Ammon's horn (tissue), 1 donor: ENCODE measurements at places on chromosomes 16 and 17.

DNA sequence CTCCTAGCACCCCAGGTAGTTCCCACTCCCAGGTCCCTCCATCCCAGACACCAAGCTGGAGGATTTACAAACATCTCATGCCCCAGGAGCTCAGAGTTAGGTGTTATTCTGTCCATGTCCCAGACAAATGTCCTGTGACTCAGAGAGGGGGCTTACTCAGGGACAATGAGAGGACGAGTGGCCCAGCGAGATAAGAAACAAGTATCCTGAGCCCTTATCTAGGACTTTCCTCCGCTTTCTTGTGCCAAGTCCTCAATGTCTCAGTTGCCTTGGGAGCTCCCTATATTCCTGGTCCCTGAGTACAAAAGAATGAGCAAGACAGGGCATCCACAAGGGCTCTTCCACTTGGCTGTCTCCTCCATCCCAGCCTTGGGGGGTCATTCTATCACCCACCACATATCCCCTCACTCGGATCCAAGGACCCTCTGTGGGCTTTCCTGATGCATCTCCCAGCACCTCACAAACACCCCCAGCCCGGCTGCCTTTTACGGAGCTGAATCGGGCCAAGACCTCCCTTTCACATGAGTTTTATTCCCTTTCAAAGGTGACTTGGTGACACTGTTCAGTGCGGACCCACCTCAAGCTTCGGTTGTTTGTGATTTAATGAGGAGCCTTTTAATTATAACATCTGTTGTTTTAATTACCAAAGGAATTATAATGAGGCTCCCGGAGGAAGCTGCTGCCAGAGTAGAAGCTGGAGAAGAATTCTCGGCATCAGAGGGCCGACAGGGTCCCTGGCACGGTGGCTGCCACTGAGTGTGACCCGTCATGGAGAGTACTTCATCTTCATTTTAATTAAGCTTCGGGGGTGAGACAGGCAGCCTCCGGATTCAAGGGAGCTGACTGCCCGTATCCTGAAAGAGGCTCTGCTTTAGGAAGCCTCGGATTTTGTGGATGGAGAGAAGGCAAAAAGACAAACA is 121.5 kb downstream of the WSCD1 start:
- DNase-seq, result no peak

DNA sequence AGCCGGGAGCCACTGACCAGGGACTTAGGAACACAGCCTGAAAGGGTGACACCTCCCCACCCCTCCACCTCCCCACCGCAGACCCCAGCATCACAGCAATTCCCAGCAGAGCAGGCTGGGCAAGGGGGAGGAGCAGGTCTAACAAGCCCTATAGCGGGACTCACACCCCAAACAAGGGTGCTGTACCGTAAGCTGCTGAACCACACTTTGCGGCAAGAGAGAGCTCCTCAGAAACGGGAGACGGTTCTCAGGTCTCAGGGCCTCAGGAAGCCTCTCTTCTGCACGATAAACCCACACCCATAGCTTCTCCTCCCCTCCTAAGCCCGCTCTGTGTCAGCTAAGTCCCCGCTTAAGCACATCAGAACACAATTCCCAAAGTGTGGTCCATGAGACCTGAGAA is 11.7 kb upstream of the COTL1 start:
- no peak for DNase-seq

DNA sequence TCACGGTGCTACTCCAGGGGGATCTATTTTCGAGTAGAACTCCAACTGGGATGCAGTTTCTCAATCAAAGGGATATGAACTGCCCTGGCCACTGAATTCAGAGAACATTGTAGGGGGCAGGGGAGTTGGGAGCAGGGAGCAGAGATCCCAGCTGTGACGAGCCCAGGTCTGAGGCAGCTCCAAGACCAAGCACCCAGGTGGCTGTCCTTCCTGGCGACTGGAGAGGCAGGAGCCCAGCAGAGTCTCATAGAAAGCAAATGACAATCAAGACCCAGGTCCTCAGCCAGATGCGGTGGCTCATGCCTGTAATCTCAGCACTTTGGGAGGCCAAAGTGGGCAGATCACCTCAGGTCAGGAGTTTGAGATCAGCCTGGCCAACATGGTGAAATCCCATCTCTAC is 60.1 kb downstream of the TK2 start:
- DNase-seq, result no peak

- DNase-seq, result no peak
Measured at GRCh38 chr17:58248955-58249269, 10.5 kb downstream of the LPO start.

DNA sequence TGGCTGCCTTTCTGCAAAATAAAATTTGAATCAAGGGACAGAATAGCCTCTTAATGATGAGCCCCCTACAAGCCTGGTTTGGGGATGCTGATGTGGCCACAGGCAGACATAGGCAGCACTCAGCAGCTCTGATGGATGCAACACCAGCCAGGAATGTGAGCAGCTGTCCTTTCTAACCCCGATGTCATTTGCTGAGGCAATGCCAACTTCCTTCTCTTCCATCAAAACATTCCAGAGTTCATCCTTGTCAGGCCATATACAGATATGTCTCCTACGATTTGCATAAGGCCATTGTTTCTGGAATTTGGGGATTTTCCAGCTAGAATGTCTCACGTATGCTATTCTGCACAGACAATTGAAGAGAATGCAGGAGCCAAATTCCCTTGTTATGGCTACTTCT is 52.1 kb upstream of the MYOCD start:
- no peak for DNase-seq

DNA sequence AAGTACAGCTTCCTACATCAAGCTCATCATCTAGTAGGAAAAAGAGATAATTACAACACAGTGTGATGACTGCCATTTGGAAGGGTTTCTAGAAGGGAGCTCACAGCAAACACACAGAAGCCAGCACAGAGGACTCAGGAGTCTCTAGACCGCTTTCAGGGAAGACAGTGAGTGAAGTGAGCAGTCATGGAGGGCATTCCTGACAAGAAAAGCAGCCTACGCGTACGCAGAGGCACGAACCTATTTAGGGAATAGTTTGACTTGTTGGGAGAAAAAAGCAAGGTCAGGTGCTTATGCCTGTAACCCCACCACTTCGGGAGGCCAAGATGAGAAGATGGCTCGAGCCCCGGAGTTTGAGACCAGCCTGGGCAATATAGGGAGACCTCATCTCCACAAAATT is 8.4 kb upstream of the HASPIN start:
- no peak for DNase-seq

GRCh38 chr16:50245417-50246298 is 20.7 kb upstream of the ADCY7 start:
- DNase-seq, result no peak

- DNase-seq, result no peak
Measured at GRCh38 chr17:55852734-55853133, 101.9 kb downstream of the PCTP start.

GRCh38 chr16:84004442-84004841 is 36.4 kb downstream of the NECAB2 start:
- DNase-seq, result no peak

DNA sequence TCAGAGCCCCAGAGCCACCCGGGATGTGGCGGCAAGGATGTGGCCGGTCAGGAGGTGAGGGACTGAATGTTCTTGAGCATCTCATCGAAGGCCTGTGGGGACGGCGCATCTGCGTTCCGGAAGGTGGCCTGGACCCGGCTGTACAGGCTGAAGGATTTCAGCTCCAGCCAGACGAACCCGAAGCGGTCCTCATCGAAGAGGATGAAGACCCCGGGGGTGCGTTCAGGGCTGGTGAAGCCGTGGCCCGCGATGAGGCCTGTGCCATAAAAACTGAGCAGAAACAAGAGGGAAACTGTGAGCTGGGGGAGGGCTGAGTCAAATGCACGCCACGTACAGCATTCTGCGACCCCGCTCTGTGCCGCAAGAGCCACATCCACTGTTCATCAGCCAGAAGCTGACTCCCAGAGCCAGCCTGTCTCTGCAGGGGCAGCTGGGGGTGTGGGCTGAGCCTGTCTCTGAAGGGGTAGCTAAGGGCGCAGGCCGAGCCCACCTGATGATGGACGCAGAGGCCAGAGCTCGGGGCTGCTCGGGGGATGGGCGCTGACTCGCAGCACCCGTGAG is 14.1 kb upstream of the C16orf95 start:
- no peak for DNase-seq

- DNase-seq, result peak; percentile 17
Measured at GRCh38 chr17:30495586-30495985, 18.4 kb downstream of the GOSR1 start.

DNA sequence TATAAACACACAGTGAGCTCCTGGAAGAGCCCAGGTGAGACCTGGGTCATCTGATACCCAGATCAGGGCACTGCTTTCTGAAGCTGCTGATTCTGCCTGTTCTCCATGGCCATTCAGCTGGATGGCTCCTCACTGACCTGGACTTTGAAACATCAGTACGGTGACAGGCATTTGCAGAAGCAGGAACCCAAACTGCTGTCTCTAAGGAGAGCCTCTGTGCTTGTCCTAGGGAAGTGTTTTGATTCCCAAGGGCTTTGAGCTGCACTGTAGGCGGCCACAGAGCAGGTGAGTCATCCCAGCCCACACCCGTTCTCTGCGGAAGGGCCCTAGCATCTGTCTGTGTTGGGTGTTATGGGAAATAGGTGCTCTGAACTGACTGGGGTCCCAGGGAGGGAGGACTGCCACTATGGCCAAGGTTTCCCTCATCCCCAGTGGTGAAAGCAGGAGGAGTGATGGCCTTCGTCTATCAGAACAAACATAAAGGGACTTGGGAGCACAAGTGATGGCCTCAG is 60.7 kb upstream of the ADCY9 start:
- peak; percentile 27 for DNase-seq

- DNase-seq, result peak; percentile 54
Measured at GRCh38 chr17:37488607-37489196, 989 bp upstream of the DUSP14 start.

- peak; percentile 26 for DNase-seq
Measured at GRCh38 chr17:59707971-59708430, 547 bp downstream of the VMP1 start.

- DNase-seq, result no peak
Measured at GRCh38 chr17:44314869-44315661, 6.7 kb downstream of the RUNDC3A start.

GRCh38 chr17:80393241-80393890 is 21.6 kb upstream of the ENDOV start:
- DNase-seq, result no peak

GRCh38 chr16:23521037-23521743 is 10.9 kb upstream of the GGA2 start:
- DNase-seq, result no peak

GRCh38 chr17:64240261-64240740 is 22.8 kb downstream of the TEX2 start:
- DNase-seq, result no peak
